ENCODE measurements at places on chromosomes 5 and 9. TPM values are rescaled to one million over a fixed set of nuclear protein-coding genes. Genes with fewer than 3 reads are reported as not detected.
A peak's percentile ranks its signal among the peaks of the same experiment; 100 is the strongest.

DNA sequence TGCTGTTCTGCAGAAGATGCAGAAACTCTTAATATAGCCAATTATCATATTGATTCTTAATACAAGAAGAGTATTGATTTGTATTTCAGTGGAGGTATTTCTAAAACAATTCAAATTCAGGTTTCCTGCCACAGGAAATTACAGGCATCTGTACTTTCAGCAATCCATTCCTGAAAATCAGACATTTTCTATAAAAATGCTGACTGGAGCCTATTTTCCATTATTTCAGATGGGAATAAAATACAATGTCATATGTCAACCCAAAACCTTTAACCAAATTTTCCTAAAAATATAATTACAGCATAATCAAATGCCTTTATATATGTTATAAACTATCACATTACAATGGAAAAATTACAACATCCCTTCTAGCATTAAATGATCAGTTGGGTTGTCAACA, 131.5 kb downstream of the MELK start:
- no peak overlapping the region for H3K4me3 ChIP-seq
- no peak for DNase-seq
- no peak overlapping the region for H3K27ac ChIP-seq
- H3K4me1 ChIP-seq = no peaks in the 10 kb centered on the region
- H3K27me3 ChIP-seq = no peaks in the 10 kb centered on the region

DNA sequence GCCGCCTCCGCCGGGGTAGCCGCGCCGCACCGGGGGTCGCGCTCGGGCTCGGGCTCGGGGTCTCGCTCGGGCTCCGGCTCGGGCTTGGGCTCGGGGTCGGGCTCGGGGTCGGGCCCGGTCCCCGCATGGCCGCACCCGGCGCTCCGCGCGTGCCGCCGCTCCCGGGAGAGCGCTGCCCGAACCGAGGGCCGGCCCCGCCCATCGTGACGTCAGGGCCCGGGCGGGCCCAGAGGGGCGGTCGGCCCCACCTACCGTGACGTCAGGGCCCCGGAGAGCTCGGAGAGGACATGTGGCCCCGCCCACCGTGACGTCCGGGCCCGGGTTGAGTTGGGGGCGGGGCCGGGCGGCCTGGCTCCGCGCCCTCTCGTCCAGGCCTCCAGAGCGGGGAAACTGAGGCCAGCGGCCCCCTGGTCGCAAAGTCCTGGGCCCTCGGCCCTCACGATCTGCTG, at the start of gene NSMF:
TSS of gene NSMF (minus strand) at position 183 of the 449 bp plus-strand sequence. CDS start 232 bp downstream, outside the sequence.
- peak within 1 kb of the TSS; percentile 87 for H3K27ac ChIP-seq
- H3K4me1 ChIP-seq = peaks cover 98% of the 10 kb centered on the region
- DNase-seq = peak; percentile 93
- peak within 1 kb of the TSS; percentile 59 for H3K4me3 ChIP-seq

Gene SLC36A2
- not detected for total RNA-seq

Gene PTGR1
- total RNA-seq = 0.22 TPM

GRCh38 chr5:68460147-68460798, 244.7 kb downstream of the PIK3R1 start:
- no peaks in the 10 kb centered on the region for H3K4me1 ChIP-seq
- no peak overlapping the region for H3K27ac ChIP-seq
- H3K27me3 ChIP-seq = no peaks in the 10 kb centered on the region

DNA sequence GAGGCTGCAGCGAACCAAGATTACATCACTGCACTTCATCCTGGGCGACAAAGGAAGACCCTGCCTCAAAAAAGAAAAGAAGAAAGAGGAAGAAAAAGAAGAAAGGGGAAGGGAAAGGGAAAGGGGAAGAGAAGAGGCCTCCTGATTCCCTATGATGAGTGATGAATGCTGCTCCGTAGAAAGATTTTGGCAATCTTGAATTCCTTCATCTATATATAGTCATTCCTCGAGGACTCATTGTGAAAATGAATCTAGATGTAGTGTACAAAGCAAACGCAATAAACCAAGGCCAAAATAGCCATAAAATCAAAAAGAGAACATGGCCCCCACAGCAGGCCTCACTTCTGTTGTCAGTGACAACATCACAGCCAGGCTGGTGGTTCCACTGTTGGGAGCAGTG, 218.0 kb downstream of the DCP2 start:
- H3K4me1 ChIP-seq = peaks cover 4% of the 10 kb centered on the region
- H3K27me3 ChIP-seq = peaks cover 23% of the 10 kb centered on the region
- no peak overlapping the region for H3K27ac ChIP-seq
- DNase-seq = no peak
- no peak overlapping the region for H3K4me3 ChIP-seq

- DNase-seq = no peak
- no peak overlapping the region for H3K4me3 ChIP-seq
- H3K27me3 ChIP-seq = no peaks in the 10 kb centered on the region
- H3K36me3 ChIP-seq = no peaks in the 10 kb centered on the region
- H3K4me1 ChIP-seq = no peaks in the 10 kb centered on the region
- H3K27ac ChIP-seq = no peak overlapping the region
Observed at GRCh38 chr9:110837401-110838005, 168.9 kb downstream of the MUSK start.

GRCh38 chr9:6590772-6591384, 54.7 kb downstream of the GLDC start:
- no peak for DNase-seq
- no peaks in the 10 kb centered on the region for H3K36me3 ChIP-seq
- H3K4me3 ChIP-seq = no peak overlapping the region
- peaks cover 2% of the 10 kb centered on the region for H3K27me3 ChIP-seq
- no peaks in the 10 kb centered on the region for H3K4me1 ChIP-seq
- H3K27ac ChIP-seq = no peak overlapping the region

Gene GFRA3
- total RNA-seq = not detected

Gene LEAP2
- total RNA-seq = 2.0 TPM

- DNase-seq = no peak
- H3K27ac ChIP-seq = no peak overlapping the region
- no peaks in the 10 kb centered on the region for H3K36me3 ChIP-seq
- peaks cover 21% of the 10 kb centered on the region for H3K27me3 ChIP-seq
Observed at GRCh38 chr5:171435908-171436307, 16.5 kb downstream of the FGF18 start.

- DNase-seq = peak; percentile 73
- peaks cover 4% of the 10 kb centered on the region for H3K27me3 ChIP-seq
- no peak overlapping the region for H3K27ac ChIP-seq
- H3K4me1 ChIP-seq = no peaks in the 10 kb centered on the region
- no peaks in the 10 kb centered on the region for H3K36me3 ChIP-seq
- H3K4me3 ChIP-seq = no peak overlapping the region
Observed at GRCh38 chr5:126339215-126339805, 83.9 kb upstream of the GRAMD2B start.

Gene MAP3K1
- total RNA-seq = 10.7 TPM

DNA sequence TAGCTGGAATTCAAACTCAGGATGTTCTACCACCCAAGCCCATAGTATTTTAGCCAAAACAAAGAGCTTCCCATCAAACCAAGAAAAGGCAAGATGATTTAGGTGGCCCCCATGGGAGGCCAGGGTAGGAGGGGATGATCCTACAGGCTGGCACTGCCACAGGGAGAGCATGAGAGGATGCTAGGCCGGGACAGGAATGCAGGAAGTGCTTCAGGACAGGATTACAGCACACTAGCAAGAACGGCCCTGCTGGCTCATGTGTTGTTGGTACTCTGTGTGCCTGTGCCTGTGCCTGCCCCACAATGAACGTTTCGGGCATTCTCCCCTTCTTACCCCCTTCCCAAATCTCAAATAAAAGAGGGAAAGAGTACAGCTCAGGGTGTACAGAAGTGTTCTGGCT, 110.7 kb upstream of the TRIM32 start:
- no peak for DNase-seq
- no peaks in the 10 kb centered on the region for H3K36me3 ChIP-seq
- H3K4me1 ChIP-seq = 0 out of 2 replicates have a peak, but pooled peaks cover 6% of the 10 kb centered on the region
- H3K27ac ChIP-seq = no peak overlapping the region

GRCh38 chr9:76297721-76298239, 96.4 kb downstream of the RFK start:
- H3K36me3 ChIP-seq = no peaks in the 10 kb centered on the region
- no peak overlapping the region for H3K27ac ChIP-seq
- H3K27me3 ChIP-seq = peaks cover 17% of the 10 kb centered on the region
- no peak overlapping the region for H3K4me3 ChIP-seq
- DNase-seq = no peak

- no peak overlapping the region for H3K4me3 ChIP-seq
- H3K36me3 ChIP-seq = no peaks in the 10 kb centered on the region
- no peaks in the 10 kb centered on the region for H3K4me1 ChIP-seq
- H3K27me3 ChIP-seq = no peaks in the 10 kb centered on the region
- no peak overlapping the region for H3K27ac ChIP-seq
- no peak for DNase-seq
Observed at GRCh38 chr5:161333194-161333880, 213.2 kb downstream of the GABRB2 start.

- H3K27ac ChIP-seq = no peak overlapping the region
- DNase-seq = no peak
- no peak overlapping the region for H3K4me3 ChIP-seq
- no peaks in the 10 kb centered on the region for H3K36me3 ChIP-seq
Observed at GRCh38 chr9:79471580-79472543, 99.9 kb upstream of the TLE4 start.
